ENCODE measurements at places on chromosomes 3 and 15. TPM values are rescaled to one million over a fixed set of nuclear protein-coding genes. Genes with fewer than 3 reads are reported as not detected.

CFAP100 gene
- total RNA-seq, result not detected

CFAP92 gene
- 0.53 TPM for total RNA-seq

COLQ gene
- total RNA-seq, result 3.8 TPM

- DNase-seq, result no peak
These were observed 30.2 kb downstream of the FAM174B start for GRCh38 chr15:92625251-92625980.

GRCh38 chr15:88701561-88702095 is 62.8 kb downstream of the ISG20 start:
- DNase-seq, result no peak

- no peak for DNase-seq
These were observed 13.0 kb downstream of the TGM5 start for GRCh38 chr15:43253431-43254403.

DNA sequence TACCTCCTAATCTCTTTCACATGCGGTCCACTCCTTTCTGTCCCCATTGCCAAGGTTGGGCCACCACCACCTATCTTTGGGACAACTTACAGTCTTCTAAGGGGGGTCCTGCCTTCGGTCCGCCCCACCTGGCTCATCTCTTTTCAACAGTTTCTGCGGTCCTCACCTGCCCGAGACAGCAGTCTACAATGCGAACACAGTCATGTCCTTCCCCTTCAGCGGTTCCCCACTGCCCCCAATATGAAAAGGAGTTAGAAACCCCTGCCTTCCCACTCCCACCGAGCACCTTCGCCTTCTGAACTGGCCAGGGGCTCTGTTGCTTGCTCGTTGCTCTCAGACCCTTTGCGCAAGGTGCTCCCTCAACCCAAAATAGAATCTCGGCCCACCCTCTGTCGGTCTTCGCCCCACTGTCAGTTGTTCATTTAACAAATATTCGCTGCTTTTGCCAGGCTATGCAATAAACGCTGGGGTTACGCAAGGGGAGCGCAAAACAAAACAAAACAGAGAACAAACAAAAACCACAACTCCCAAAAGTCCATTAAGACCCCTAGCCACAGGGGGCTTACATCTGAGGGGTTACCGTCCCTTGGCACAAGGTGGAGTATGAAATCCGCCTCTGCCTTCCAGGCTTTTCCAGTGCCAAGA is 611 bp upstream of the FANCI start:
- no peak for DNase-seq

GRCh38 chr3:23019596-23020300 is 183.4 kb upstream of the UBE2E2 start:
- peak; percentile 34 for DNase-seq

DNA sequence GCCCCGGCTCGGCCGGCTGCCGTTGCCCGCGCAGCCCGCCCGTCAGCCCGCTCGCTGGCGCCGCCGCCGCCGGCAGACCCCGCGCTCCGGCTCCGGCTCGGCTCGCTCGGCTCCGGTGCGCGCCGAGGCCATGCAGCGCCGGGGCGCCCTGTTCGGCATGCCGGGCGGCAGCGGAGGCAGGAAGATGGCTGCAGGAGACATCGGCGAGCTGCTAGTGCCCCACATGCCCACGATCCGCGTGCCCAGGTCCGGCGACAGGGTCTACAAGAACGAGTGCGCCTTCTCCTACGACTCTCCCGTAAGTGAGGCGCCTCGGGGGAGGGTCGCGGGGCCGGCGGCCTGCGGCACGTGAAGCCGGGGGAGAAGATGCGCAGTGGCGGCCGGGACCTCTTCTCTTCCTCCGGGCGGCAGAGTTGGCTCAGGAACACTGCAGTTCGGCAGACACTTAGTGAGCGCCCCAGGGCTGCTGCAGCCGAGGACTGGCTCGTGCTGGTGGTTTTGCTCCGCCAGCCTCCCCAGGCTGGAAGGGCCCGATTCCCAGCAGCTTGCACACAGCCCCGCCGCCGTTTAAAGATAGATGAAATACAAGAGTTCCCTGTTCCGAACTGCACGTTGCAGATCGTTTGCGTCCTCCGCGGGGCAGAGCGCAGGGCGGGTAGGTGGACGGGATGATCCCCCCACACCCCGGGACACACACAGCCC is 407 bp downstream of the USP13 start:
- peak; percentile 88 for DNase-seq

GRCh38 chr3:143429628-143430514 is 310.3 kb downstream of the CHST2 start:
- no peak for DNase-seq
